ENCODE measurements at places on chromosomes 6 and 20.

DNA sequence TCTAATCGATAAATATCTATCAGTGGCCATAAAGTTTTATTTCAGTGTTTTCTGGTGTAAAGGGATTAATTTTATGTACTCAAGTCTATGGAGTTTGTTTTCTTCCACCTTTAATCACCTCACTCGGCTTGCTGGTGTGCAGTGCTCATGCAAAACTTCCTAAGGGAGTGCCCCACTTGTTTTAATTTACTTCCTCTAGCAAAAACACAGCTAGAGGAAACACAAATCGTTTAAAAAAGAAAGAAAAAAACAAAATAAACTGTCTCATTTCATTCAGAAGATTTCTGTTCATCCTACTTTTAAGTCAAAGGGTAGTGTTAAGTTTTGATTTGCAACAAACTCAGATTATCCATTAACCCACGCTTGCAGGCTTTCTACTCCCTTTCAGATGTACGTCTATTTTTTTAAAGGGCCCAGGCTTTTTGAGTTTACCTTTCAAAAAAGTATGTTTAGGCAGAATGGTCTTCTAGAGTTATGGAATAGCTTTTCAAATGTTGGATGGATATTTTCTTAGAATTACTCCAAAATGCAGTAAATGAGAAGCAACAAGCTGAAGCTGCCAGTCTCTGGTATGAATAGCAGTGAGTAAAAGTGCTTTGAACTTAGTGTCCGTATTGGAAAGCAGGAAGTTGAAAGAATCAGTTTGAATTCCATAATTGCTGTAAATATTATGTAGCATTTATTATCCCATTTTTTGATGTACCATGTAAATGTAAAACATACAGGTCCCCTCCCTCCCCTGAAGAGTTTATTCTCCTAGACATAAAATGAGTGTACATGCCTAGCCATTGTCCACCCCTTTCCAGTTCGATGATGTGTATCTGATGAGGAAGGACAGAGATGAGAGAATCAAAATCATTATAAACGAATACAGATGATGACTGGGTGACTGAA lies 113.3 kb downstream of the SLC16A10 start:
- DNase-seq, result no peak

GRCh38 chr20:35616465-35617396 lies 1.1 kb downstream of the SPAG4 start:
- peak; percentile 91 for DNase-seq

DNA sequence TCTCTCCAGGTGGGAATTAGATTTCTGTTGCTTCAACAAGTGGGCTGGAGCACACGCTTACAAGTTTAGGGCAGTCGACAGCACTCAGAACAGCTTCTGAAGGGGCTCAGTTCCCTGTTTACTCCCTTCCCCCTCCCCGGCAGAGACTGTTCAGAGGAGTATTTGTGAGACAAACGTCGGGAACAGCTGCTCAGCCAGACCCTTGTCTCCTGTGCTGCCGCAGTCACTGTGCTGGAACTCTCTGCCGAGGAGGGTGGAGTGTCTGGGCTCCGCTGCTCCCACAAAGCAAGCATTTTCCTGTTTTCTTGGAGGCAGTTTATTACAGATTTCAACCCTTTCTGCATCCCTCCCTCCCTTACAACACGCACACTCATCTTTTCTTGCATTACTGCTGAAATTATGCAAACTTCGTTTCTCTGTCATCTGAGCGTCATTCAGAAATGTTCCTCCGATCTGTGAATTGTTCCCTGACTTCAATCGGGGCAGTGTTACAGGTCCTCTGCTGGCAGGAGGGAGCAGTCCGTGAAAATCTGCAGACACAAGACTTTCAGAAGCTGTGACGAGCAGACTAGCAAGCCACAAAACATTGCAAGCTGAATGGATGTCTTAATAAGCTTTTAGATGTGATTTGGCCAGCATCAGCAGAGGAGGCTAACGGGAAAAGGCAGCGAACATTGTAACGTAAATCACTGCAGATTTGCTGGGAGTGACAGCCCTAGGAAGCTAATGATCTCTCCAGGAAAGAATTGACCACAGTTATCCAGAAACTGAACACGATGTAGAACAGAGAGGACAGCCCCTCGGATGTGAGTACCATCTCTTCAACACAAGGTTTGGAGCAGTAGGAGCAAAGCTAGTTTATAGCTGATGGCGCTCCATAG lies 76.2 kb downstream of the LYRM2 start:
- no peak for DNase-seq

DNA sequence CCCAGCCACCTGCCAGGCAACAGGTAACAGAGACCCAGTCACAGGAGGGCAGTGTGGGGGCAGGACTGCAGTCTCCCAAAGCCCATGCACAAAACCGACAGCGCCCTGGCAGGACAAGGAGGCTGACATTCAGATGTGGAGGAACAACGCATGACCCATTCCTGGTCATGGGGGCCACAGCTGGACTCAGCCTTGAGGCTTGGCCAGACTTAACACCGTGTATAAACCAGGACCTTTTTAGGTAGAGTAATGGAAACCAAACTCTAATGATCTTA lies 8.1 kb downstream of the GFRA4 start:
- no peak for DNase-seq

DNA sequence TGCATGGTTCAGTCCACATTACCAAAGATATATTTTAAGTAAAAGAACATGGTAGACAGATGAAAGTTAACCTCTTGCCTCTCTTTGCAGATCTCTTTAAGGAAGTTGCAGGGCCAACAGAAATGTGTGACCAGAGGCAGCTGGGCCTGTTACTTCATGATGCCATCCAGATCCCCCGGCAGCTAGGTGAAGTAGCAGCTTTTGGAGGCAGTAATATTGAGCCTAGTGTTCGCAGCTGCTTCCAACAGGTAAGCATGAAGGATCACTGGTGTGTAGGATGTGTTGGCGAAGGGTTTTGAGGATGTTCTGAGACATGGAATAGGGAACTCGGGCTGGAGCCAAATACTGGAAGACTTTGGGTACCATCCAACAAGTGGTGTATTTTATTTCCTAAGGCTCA lies 508.6 kb downstream of the UTRN start:
- no peak for DNase-seq

Measured in H9 (cell line).